ENCODE measurements at places on chromosomes 12 and 14.
A peak's percentile ranks its signal among the peaks of the same experiment; 100 is the strongest.

GRCh38 chr12:97640826-97641225 is 178.2 kb downstream of the RMST start:
- no peak for DNase-seq

- DNase-seq = no peak
Measured at GRCh38 chr14:80059041-80059440, 152.3 kb downstream of the DIO2 start.

- no peak for DNase-seq
Measured at GRCh38 chr12:112408621-112409020, 784 bp downstream of the RPL6 start.

DNA sequence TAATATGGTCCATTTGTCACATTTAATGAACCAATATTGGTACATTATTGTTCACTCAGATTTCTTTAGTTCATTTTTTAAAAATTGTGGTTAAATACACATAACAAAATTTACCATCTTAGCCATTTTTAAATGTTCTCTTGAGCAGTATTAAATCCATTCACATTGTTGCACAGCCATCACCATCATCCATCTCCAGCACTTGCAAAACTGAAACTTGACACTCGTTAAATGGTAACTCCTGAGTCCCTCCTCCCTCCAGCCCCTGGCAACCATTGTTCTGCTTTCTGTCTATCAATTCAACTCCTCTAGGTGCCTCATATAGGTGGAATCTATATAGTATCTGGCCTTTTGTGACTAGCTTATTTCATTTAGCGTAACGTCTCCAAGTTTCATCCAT is 86.4 kb downstream of the ACACB start:
- DNase-seq = no peak

DNA sequence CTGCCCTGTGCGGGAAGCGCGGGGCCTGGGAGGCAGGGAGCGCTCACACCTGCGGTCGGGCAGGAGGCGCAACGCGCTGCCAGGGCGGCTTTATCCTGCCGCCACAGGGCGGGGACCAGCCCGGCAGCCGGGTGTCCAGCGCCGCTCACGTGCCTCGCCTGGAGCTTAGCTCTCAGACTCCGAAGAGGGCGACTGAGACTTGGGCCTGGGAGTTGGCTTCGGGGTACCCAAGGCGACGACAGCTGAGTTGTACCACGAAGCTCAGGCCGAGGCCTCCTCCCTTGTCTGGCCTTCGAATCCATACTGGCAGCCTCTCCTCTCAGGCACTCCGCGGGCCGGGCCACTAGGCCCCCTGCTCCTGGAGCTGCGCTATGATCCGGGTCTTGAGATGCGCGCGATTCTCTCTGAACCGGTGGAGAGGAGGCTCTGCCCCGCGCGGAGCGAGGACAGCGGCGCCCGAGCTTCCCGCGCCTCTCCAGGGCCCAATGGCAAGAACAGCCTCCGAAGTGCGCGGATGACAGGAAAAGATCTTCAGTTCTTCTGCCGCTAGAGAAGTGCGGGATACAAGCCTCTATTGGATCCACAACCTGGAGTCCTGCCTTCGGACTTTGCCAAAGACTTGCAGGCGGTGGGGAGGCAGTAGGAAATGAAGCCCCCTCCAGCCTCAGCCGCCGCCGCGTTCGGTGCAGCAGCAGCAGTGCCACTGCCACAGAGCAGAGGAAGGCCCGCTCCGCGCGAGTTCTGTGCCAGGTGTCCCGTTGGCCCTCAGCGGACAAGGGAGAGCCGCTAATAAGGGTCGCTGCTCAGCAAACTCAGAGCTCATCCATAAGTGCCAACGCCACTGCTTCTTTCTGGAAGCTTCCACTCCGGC is 6.8 kb downstream of the SIX1 start:
- no peak for DNase-seq

DNA sequence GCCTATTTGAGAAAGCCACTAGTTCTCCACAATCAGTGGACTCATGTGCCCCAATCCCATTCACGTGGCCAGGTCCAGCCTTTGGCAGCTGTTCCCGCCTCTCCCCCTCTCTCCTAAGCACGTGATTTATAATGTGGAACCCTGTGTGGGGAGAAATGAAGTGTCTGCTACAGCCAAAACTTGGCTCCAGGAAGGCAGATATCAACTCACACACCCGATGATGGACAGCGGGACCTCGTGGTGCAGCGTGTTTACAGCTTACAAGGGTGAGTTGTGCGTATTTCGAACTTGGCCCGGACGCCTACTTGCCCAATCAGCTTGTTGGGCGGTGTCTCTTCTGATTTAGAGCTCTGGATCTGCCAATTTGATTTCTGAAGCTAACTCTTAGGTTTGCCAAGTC is 38.1 kb upstream of the FAM181A start:
- no peak for DNase-seq

GRCh38 chr12:66269757-66270383 is 32.4 kb upstream of the HELB start:
- peak; percentile 60 for DNase-seq

- DNase-seq = no peak
Measured at GRCh38 chr12:53748072-53748840, 3.5 kb downstream of the CISTR start.

DNA sequence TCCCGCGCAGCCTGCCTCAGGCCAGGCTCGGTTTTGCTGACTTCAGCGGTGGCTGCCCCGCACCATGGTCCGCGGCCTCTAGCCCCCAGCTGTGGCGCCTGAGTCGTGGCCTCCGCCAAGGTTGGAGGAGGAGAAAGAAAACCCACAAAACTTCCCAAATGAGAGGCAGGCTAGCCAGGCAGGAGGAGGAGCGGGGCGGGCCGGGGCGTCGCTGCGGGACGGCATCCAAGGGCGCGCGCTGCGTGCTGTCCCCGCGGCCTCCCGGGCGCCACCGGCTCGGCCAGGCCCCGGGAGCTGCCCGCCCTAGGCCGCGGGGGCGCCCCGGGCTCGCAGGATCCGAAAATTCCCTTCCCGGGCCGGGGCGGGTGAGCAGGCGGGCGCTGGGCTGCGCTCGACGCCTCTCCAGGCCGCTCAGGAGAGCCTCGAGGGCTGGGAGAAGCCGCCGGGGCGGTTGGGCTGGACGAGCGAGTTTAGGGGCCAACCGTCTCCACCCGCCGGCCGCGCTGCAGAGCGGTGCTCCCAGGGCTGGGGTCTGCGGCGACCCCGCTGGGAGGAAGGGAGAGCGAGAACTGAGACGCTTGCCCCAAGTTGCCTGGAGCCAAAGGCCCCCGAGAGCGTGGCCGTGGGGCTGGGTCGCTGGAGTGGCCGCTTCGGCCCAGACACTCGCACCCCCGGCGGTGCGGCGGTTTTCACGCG is at the start of gene EFS:
Gene EFS, minus strand, starts transcription at position 137 of the 696 bp plus-strand sequence. CDS start 147 bp downstream, outside the sequence.
- DNase-seq = no peak

- DNase-seq = peak; percentile 49
Measured at GRCh38 chr12:12899530-12900380, 8.4 kb downstream of the GPRC5A start.

- DNase-seq = no peak
Measured at GRCh38 chr12:106987846-106988245, 900 bp upstream of the MTERF2 start.

DNA sequence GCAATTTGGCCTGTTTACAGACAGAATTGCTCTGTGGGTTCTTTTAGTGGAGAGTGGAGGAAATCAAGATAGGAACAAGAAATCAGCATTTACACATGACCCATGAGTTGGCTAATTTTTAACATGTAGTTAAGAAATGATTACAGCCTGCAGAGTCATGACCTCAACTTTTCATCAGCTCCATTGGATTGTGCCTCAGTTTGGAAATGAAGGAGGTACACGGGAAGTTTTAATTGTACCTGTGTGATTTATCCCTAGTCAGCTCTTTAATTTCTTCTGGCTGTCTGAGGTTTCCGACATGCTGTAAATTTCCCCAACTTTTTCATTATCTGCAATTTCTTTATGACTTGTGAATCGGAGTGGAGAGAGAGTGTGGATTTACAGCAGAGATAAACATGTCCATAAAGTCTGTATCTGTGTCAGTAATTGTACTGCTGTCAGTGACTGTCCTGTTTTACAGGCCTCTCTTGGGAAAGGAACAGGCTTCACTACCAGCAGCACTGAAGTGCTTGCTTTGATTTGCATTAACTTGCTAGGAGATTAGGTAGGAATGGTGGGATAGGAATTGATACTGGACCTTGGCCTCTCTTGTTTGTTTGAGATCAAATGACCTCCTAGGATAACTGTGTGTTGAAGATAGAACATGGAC is 49.2 kb downstream of the LIN52 start:
- DNase-seq = no peak

- no peak for DNase-seq
Measured at GRCh38 chr12:67917811-67918210, 71.4 kb upstream of the IFNG-AS1 start.

All from suppressor macrophage (primary cell).